Right renal cortex interstitium (tissue), 3 donors: ENCODE measurements at places on chromosomes 12 and 14. TPM values are rescaled to one million over a fixed set of nuclear protein-coding genes. Genes with fewer than 3 reads are reported as not detected.

- peak; percentile 44 for DNase-seq
Observed at GRCh38 chr12:119544765-119545625, 48.6 kb upstream of the TMEM233 start.

DNA sequence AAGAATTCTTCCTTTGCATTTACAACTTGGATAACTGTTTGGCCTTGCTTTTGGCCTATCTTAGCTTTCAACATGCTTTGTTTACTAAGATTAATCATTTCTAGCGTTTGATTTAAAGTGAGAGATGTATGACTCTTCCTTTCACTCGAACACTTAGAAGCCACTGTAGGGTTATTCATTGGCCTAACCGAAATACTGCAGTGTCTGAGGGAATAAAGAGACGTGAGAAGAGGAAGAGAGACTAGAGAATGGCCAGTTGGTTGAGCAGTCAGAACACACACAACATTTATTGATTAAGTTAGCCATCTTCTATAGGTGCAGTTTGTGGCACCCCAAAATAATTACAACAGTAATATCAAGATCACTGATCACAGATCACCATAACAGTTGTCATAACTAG, 62.3 kb upstream of the CCDC175 start:
- DNase-seq: no peak

GRCh38 chr12:131222329-131223139, 268.8 kb downstream of the ADGRD1 start:
- DNase-seq: no peak

GRCh38 chr12:87756111-87756510, 273.1 kb downstream of the C12orf50 start:
- DNase-seq: no peak

- no peak for DNase-seq
Observed at GRCh38 chr12:17793854-17794253, 296.1 kb downstream of the RERGL start.

The IL22 gene
- polyA plus RNA-seq: not detected
